Endothelial cell (in vitro differentiated cells): ENCODE measurements at places on chromosomes 6 and 20. TPM values are rescaled to one million over a fixed set of nuclear protein-coding genes. Genes with fewer than 3 reads are reported as not detected.

The AIG1 gene
- total RNA-seq: 17.5 TPM

The ZNF335 gene
- 22.9 TPM for total RNA-seq

The TMEM14B gene
- 52.6 TPM for total RNA-seq

The APCDD1L gene
- not detected for total RNA-seq

The HLA-DQA2 gene
- total RNA-seq: not detected

The CST5 gene
- not detected for total RNA-seq

DNA sequence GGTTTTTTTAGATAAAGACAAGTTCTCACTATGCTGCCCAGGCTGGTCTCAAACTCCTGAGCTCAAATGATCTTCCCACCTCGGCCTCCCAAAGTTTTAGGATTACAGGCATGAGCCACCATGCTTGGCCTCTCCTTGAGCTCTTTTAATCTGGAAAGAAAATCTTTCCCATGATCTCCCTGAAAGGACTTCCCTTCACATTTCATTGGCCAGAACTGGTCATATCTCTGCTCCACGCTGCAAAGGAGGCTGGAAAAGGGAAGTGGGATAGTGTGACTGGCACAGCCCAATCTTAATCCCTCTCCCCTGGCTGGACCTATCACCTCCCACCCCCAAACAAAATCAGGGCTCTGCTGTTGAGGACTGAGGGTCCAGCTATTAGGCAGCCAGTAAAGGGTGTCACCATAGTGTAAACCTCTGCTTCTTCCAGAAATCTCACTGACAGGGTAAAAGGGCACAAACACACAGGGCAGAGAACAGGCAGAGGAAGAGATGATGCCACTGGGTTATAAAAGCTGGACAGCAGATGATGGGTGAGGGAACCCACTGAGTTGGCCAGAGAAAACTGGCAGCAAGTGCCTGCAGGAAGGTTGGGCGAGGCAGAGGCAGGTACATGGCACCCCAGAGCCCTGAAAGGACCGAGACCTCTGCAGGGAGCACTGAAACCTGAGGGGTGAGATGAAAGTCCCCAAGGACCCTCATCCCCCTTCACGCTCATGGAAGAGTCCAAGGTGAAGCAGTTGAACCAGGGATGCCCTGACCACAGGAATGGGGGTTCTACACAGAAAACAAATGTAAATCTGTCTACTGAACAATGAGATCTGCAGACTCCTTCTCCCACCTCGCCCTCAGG lies 83.1 kb upstream of the PTPN1 start:
- DNase-seq: no peak

GRCh38 chr6:150058231-150058792 lies 10.6 kb downstream of the ULBP3 start:
- DNase-seq: no peak

DNA sequence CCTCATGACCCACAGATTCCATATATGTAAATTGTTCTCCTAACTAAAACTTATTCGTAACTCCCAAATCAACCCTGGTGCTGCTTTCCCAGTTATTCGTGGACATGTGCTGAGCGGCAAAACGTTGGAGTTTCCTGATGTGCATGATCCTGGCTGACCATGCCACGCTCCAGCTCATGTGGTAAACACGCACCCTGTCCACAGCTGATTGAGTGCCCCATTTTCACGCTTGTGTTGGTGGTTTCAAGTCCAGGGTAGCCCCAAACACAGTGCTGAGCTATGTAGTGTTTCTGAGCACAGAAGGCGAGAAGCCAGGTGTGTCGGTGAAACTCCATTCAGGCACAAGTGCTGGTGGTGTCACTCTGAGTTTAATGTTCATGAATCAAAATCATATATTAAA lies 19.1 kb upstream of the FOXC1 start:
- no peak for DNase-seq

GRCh38 chr6:26183237-26183580 lies 96.0 kb downstream of the HFE start:
- DNase-seq: no peak

GRCh38 chr6:141347906-141348492 lies 784.7 kb upstream of the GJE1 start:
- DNase-seq: no peak

- peak; percentile 50 for DNase-seq
Measured at GRCh38 chr6:13615792-13616120, 621 bp downstream of the NOL7 start.

- peak; percentile 75 for DNase-seq
Measured at GRCh38 chr6:30447237-30447636, 42.1 kb upstream of the HLA-E start.

GRCh38 chr6:70764706-70765105 lies 97.0 kb downstream of the SMAP1 start:
- DNase-seq: no peak

DNA sequence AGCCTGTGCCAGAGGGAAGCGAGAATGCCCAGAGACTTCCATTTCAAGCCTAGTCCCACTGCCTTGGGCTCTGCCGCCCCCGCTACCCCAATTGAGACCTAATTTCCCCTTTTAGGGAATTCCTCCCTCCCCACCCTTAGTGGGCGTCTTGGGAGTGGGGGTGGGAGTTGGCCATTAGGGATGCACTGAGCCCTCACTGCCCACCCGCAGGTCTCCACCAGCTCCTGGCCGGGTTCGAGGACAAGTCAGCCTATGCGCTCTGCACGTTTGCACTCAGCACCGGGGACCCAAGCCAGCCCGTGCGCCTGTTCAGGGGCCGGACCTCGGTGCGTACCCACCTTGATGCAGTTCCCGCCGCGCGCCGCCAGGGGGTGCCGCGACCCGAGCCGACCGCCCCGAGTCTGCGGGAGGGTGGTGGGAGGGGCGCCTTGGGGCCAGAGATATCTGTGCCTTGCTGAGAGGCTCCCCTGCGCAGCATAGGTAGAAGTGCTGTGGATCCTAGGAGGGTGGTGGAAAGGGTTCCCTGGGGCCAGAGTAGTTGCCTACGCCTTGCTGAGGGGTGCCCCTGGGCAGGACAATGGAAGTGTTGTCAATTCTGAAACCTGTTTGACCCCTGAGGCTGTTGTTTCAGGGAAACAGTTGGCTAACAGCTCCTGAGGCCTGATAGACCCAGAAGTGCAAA lies 9.2 kb downstream of the ITPA start:
- peak; percentile 86 for DNase-seq

- DNase-seq: peak; percentile 59
Measured at GRCh38 chr6:83215131-83216047, 22.2 kb downstream of the RWDD2A start.

- no peak for DNase-seq
Measured at GRCh38 chr6:45801471-45802289, 214.0 kb downstream of the CLIC5 start.

- DNase-seq: no peak
Measured at GRCh38 chr6:122428781-122429180, 29.3 kb downstream of the HSF2 start.

GRCh38 chr20:58665606-58666005 lies 14.5 kb downstream of the STX16 start:
- no peak for DNase-seq

- DNase-seq: no peak
Measured at GRCh38 chr20:6714279-6714711, 53.2 kb upstream of the BMP2 start.

DNA sequence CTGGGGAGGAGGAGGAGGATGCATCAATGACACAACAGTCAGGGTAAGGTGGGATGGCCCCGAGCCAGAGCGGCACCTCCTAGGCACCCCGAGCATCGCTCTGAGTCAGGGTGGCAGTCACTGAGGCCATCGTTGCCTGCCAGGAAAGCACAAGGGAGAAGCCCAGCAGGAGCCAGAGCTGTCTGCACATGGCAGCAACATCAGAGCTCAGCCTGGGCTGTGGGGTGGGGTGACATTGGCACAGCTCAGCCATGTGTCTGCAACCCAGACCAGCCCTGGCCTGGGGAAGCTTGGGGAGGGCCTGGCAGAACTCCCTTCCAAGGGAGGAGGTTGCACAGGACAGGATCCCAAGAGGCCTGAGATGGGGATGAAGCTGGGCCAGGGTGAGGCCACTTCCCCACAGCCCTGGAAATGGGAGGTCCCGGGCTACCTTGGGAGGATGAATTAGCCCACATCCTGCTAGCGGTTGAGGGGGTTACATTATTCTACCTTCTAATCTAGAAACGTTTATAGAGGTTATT lies 255.6 kb downstream of the MAFB start:
- DNase-seq: no peak
